ENCODE measurements at places on chromosomes 12 and 14.

GRCh38 chr12:116421785-116422538 lies 137.2 kb upstream of the MAP1LC3B2 start:
- peak; percentile 15 for DNase-seq

DNA sequence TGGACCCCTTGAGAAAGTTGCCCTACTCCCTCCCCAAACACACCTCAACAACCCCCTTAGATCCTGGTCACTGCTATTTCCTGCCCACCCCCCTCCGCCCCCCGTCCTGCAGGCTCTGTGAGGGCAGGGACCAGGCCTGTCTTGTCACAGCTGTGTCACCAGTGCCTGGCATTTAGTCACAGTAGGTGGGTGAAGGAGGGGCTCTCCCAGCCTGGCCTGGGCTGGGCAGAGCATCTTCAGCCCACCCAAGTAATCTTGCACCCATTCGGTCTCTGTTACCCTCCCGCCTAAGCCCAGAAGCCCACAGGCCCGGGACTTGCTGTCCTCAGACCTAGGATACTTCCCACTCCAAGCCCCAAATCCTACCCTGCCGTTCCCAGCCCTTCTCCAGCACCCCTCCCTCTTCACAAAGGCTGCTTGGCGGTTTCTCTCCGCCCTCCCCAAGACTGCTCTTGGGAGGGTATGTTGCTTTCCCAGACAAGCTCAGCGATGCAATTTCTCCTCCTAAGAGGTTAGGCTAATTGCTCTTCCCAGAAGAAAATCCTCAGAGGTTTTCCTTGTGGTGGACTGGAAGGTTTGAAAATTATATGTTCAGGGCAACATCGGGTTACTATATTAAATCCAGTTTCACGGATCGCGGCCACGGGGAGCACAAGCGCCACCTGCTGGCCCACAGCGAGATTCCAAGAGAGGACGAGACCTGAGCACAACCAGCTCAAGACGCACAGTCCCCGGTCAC lies 50.8 kb upstream of the ZFP36L1 start:
- DNase-seq = peak; percentile 74

DNA sequence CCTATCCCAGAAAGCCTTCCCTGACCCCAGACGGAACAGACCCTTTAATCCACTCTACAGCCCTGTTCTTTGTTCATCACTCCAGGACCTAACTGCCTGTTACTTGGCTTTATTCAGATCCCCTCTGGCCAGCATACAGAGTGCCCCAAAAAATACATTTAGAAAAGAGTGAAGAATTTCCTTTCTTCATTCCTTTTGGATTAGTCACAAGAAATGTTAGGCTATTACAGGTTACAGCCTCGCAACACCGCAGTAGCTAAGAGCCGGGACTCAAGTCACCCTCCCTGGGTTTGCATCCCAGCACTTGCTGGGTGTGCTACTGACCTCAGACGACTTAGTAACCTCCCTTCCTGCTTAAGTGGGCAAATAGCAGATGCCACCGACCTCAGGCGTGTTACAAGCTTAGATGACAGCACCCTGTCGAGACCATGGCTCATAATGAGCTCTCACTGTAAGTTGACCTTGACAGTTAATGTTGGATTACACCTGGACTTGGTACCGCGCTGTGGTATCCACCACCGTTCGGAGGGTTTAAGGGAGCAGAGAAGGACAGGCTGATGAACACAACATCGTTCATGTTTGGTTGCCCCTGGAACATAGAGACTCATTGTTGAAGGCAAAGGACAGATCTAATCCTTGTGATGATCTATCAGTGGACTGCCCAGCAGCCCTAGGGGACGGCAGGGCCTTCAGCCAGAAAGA lies 12.9 kb downstream of the GLRX5 start:
- no peak for DNase-seq

GRCh38 chr12:93846936-93847516 lies 169.9 kb downstream of the CRADD start:
- DNase-seq = no peak

DNA sequence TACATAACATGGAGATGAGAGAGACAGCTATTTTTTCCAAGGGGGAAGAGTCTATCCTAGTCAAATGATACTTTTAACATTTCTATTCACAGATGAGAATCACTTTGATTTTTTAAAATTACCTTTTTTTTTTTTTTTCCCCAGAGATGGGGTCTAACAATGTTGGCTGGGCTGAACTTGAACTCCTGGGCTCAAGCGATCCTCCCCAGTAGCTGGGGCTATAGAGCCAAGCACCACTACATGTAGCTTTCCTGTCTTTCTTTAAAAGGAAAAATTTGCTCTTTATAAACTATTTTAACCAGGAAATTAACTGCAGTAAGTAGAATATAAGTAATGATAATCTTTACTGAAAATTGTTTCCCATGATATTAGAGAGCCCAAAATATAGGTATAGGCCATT lies 3.3 kb downstream of the PRICKLE1 start:
- DNase-seq = no peak

- peak; percentile 37 for DNase-seq
Measured at GRCh38 chr12:67661311-67662021, 12.9 kb downstream of the DYRK2 start.

- DNase-seq = peak; percentile 95
Measured at GRCh38 chr12:113184098-113184899, 979 bp downstream of the DDX54 start.

DNA sequence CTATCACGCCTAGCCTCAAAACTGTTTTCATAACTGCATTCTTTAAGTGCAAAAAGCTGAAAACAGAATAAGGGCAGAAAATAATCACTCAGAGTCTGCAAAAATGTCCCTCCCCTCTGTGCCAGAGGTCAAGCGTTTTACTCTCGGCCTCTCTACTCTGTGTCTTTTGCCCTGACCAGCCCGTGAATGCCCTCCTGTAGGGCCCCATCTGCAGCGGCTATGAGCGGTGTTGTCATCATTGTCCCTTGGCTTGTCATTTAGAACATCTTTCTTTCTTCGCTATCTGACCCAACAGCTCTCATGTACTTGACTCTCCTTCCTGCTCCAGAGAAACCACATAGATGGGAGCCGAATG lies 21.7 kb downstream of the ELK3 start:
- DNase-seq = no peak

GRCh38 chr14:29475641-29476040 lies 452.0 kb downstream of the PRKD1 start:
- no peak for DNase-seq

DNA sequence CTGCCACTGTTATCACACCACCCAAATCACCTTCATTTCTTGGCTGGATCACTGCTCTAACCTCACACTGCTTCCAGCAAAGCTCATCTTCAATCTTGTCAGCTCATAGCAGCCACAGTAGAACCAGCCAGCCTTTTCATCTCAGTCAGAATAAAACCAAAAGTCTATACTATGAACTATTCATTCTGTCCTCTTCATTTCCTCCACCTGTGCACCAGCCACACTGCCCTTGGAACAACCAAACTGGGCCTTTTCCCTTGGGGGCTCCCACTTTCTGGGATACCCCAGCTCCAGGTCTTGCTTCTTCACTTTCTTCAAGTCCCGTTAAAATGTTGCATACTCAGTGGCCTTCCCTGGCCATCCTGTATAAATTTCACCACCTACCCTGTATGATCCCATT lies 234.4 kb upstream of the DAAM1 start:
- no peak for DNase-seq

DNA sequence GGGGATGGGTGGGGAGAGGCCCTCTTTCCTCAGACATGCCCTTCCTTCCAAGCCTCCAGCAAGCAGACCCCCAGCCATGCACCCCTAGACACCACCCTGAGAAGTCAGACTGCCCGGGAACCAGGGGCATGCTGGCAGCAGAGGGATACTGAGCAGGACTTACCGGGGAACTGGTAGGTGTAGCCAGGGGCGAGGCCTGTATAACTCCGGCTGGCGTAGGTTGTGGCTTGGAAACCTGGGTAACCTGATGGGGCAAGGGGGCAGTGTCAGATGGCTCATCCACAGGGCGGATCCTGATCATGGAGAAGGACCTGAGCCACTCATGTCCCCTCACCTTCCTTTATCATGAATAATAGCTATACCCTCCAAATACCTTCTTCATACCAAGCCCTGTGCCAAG lies 15.8 kb downstream of the MSI1 start:
- DNase-seq = no peak

GRCh38 chr14:101116065-101116464 lies 212.5 kb upstream of the RTL1 start:
- DNase-seq = no peak

DNA sequence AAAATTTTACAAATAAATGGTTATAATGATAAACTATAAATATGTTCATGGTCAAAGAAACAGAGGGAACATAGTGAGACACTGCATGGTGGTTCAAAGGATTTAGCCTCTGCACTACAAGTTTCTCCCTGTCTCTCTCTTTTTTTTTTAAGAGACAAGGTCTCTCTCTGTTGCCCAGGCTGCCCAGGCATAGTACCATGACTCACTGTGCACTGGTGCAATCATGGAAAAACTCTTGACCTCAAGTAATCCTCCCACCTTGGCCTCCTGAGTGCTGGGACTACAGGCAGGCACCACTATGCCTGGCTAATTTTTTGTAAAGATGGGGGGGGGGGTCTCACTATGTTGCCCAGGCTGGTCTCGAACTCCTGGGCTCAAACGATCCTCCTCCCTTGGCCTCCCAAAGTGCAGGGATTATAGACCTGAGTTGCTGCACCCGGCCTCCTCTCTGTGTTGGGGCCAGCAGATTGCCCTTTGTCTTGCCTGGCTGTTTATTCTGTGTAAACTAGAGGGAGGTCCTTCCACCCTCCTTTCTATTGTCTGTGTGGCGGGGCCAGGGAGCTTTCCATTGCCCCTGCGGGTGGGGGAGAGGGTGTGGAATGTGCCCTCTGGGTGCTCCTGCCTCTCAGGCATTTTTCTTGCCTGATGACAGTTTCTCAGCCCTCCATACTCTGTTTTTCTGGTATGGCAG lies 22.1 kb downstream of the MTHFD1 start:
- DNase-seq = no peak

DNA sequence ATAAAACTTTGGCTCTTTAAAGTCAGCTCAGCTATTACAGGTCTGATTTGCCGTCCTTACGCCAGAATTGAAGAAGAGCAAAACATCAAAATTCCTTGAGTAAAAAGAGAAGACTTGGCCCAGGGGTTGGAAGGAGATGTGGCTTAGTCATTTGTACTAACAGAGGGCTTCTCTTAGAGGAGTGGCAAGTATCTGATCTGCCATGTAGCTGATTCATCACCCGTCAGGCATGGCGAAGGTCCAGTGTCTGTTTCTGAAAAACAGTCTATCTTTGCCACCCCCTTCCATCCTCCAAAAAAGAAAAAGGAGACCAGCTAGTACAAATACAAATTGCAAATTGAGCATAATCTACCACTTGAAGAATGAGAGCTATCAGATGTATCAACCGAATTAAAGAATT lies 91.9 kb downstream of the RAD52 start:
- DNase-seq = no peak

DNA sequence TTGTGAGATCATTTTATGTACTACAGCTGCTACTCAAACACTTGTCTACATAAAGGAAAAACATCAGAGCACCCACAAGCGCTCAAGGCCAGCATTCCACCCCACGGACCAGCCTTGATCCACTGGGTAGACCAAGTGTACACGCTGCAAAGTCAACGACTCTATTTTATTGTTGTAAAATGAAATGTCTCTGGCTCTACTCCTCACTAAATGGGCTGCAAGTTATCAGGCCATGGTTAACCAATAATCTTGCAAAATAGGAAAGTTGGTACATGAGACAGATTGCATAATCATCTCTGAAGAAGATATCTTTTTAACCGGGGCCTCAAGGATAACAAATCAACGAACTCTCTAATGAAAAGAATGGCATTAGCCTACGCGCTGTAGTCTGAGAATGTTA lies 69.9 kb upstream of the FOXN3 start:
- DNase-seq = peak; percentile 1

DNA sequence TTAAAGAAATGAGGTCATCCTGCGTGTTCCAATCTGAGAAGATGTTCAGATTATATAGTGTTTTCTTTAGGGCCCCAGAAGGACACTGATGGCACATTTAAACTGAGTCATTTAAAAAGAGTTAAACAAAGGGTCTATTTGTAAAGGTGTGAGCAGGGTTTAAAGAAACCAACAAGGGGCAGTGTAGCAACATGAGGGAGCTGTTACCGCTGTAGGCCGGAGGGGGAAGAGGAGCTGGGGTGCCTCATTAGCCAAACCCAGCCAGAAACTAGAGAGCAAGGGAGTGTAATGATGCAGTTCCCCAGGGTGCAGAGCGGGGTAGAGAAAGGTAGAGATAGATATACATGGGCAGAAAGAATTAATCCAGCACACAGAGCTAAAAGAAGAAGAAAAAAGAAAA lies 160.4 kb downstream of the TBX5 start:
- no peak for DNase-seq

- no peak for DNase-seq
Measured at GRCh38 chr12:44372259-44372658, 503.9 kb downstream of the NELL2 start.

- DNase-seq = peak; percentile 90
Measured at GRCh38 chr12:89525824-89526770, at the start of gene POC1B. POC1B (minus strand) TSS chr12:89526047; CDS start chr12:89525895, 152 bp downstream.

DNA sequence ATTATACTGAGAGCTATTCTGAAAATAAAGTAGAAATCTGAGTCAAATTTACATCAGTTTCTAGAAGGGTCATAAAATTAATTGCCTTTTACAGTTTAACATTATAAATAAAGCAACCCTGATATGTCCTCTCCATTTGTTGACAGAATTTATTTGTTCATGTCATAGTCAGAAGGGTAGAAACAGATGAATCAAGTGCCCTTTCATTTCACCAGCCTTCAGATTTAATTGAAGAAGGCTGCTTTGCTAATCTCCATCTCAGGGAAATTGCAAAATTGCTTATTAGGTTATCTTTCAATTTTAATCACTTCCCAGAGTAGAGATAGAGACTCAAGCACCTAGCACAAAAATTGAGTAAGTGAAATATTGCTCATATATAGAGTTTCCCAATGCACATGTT lies 76.8 kb downstream of the ATXN7L3B start:
- DNase-seq = no peak

- DNase-seq = peak; percentile 36
Measured at GRCh38 chr12:89980236-89980635, 271.6 kb upstream of the ATP2B1 start.

GRCh38 chr14:32657081-32657480 lies 281.6 kb upstream of the NPAS3 start:
- peak; percentile 78 for DNase-seq

GRCh38 chr12:106704081-106704480 lies 70.4 kb upstream of the RIC8B start:
- DNase-seq = peak; percentile 18

GRCh38 chr14:57291692-57292647 lies 23.2 kb downstream of the AP5M1 start:
- DNase-seq = no peak

- no peak for DNase-seq
Measured at GRCh38 chr12:31346267-31346666, 20.3 kb upstream of the SINHCAF start.

- DNase-seq = peak; percentile 96
Measured at GRCh38 chr12:89162589-89163261, 189.6 kb downstream of the DUSP6 start.

GRCh38 chr12:103529306-103529705 lies 33.5 kb upstream of the C12orf42 start:
- no peak for DNase-seq

- no peak for DNase-seq
Measured at GRCh38 chr12:119381471-119382235, 47.1 kb downstream of the CCDC60 start.

- DNase-seq = peak; percentile 15
Measured at GRCh38 chr12:71942259-71942658, 3.6 kb downstream of the TPH2 start.

GRCh38 chr12:64059685-64060084 lies 162.4 kb downstream of the KICS2 start:
- no peak for DNase-seq

Data from OCI-M1 (cell line).